ENCODE measurements at places on chromosomes 11 and 22.

- no peak for DNase-seq
These were observed 33.9 kb downstream of the PRDM11 start for GRCh38 chr11:45180179-45180847.

DNA sequence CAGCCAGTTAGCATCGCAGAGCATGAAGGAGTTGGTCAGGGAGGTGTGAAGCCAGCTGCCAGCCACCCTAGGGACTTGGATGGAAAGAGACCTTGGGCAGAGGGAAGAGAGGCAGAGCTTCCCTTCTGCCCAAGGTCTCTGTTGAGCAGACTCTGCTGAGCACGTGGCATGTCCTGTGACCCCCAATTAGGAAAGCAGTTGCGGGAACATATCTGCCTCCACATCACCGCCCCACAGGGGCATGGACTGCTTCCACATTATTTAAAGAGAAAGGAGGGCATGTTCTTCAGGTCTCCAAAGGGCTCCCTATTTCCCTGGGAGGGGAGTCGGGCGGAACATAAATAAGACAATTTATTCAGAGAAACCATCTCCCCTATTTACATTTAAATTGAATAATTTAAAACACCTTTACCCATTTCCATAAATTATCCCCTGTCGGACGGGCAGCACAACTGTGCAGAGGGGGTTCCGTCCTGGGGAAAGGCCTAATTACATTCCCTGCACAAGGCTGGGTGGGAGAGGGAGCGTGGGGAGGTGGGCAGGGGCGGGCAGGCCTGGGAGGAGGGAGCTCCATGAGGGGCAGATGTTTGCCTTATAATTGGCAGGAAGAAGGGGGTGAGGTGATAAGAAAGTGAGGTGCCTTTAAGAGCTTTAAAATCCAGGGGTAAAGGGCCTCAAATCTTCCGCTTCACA lies 88.8 kb upstream of the THY1 start:
- no peak for DNase-seq

- DNase-seq = no peak
These were observed 2084.3 kb downstream of the LRRC4C start for GRCh38 chr11:39374963-39375698.

GRCh38 chr11:8732324-8732670 lies 49.7 kb downstream of the RPL27A start:
- no peak for DNase-seq

DNA sequence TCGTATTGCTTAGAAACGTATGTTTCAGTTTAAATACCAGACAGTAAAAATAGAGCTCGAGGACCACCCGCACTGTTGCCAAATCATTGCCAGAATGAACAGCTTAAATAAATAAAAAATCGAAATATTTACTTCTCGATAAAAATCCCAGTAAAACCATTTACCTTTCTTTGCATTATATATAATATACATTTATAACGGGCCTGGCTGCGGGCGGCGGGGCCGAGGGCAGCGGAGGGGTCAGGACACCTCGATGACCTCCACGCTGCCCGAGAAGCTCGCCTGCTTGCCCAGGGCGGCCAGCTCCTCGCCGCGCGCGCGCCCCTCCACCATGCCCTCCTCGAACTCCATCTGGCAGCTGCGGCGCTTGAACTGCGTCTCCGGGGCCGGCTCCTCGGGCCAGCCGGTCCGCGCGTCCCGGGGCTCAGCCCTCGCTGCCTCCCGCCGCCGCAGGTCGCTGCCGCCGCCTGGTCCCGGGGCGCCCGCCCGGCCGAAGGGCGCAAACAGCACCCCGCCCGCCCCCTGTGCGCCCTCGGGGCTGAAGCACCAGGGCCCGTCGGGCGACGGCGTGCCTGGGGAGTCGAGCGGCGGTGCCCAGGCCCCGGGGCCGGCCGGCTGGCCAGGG lies 15.7 kb downstream of the DUSP8 start:
- DNase-seq = no peak

GRCh38 chr11:44446996-44447771 lies 118.3 kb upstream of the CD82 start:
- DNase-seq = no peak

GRCh38 chr11:7555052-7555699 lies 41.4 kb downstream of the PPFIBP2 start:
- DNase-seq = no peak

- DNase-seq = no peak
These were observed 18.7 kb downstream of the CRELD2 start for GRCh38 chr22:49936973-49937757.

GRCh38 chr11:65305501-65306268 lies 9.0 kb upstream of the CDC42EP2 start:
- no peak for DNase-seq

DNA sequence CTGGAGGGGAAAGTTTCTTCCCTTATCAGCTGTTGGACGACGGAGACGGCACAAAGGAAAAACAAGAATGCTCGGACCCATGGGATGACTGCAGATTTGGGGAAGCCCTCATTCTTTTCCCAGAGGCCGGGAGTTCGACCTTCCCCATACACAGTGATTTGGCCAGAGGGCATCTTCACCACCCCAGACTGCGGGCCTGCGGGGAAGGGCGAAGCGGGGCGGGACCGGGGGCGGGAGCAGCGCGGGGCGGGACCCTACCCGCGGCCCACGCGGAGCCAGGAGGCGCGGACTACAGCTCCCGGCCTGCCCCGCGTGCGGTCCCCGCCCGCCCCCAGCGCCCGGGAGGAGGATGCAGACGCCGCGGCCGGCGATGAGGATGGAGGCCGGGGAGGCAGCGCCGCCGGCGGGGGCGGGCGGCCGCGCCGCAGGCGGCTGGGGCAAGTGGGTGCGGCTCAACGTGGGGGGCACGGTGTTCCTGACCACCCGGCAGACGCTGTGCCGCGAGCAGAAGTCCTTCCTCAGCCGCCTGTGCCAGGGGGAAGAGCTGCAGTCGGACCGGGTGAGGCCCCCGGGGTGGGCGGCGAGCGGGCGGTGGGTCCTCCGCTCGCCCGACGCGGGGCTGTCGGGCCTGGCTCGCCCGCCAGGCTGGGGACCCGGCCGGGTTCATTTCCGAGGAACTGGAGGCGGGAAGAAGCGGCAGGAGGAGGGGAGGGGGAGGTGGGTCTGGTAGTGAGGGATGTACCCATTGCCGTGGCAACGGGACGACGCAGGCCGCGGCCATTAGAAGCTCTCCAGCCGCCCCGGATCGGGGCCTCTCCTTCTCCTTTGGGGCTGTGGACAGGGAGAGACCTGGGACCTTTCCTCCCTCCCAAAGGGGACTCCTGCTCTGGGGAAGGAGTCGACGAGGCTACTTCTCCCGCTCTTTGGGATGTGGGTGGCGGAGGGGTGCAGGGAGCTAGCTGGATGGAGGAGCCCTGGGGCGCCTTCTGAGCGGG lies at the start of gene KCTD17:
TSS of gene KCTD17 (plus strand) at position 352 of the 995 bp plus-strand sequence. CDS start at position 371, 19 bp downstream.
- DNase-seq = peak; percentile 43

DNA sequence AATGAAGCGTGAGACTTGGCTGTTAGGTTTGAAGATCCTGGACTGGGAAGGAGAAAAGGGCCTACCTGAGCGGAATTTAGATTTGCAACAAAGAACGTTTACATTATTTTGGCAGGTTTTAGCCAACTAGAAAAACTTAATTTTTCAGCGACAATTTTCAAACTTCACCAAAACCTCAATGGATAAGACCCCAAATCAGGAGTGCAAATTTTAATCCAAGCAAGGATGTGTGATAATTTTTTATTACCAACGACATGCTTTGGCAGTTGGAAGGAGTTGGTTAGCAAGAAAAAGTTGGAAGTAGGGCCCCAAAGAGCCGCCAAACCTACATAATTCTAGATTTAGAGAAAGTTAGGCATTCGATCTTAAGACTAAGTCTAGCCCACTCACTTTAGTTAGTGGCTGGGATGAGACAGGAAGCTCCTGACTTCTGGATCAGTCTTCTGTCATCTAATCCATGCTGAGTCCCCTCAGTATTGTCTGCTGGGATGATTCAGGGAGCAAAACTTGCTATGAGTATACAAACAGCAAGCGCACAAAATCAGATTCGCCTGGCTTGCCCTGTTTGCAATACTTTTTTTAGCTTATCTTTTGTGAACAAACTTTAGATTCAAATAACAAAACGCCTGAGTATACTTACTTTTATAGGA lies 787 bp upstream of the RDX start:
- no peak for DNase-seq

- DNase-seq = no peak
These were observed 69.1 kb downstream of the MICAL2 start for GRCh38 chr11:12179531-12179930.

- no peak for DNase-seq
These were observed 21.0 kb downstream of the WEE1 start for GRCh38 chr11:9594267-9595046.

DNA sequence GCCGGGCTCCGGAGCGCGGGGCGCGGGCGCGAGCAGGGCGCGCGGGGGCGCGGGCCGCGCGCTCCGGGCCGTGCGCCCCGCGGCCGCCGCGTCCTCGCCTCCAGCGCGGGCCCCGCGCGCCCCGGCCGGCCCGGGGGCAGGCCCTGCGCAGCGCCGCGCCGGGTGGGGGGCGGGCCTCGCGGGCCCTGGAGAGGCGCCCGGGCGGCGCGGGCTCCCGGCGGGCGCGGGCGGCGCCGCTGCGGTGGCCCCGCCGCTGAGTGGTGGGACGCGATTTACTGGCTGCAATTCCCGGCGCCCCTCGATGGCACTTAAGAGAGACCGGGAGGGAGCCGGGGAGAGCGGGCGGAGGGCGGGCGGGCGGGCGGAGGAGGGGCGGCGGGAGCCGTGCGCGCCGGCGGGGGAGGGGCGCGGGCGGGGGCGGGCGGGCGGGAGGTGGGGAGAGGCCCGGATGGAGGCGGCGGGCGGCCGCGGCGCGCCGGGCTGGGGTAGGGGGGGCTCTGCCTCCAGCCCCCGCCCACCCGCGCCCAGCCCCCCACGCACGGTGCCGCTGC lies 73.2 kb upstream of the TCF20 start:
- DNase-seq = no peak

GRCh38 chr11:2015025-2015424 lies 17.4 kb upstream of the H19 start:
- no peak for DNase-seq

GRCh38 chr11:67344264-67344663 lies 9.1 kb downstream of the POLD4 start:
- no peak for DNase-seq

DNA sequence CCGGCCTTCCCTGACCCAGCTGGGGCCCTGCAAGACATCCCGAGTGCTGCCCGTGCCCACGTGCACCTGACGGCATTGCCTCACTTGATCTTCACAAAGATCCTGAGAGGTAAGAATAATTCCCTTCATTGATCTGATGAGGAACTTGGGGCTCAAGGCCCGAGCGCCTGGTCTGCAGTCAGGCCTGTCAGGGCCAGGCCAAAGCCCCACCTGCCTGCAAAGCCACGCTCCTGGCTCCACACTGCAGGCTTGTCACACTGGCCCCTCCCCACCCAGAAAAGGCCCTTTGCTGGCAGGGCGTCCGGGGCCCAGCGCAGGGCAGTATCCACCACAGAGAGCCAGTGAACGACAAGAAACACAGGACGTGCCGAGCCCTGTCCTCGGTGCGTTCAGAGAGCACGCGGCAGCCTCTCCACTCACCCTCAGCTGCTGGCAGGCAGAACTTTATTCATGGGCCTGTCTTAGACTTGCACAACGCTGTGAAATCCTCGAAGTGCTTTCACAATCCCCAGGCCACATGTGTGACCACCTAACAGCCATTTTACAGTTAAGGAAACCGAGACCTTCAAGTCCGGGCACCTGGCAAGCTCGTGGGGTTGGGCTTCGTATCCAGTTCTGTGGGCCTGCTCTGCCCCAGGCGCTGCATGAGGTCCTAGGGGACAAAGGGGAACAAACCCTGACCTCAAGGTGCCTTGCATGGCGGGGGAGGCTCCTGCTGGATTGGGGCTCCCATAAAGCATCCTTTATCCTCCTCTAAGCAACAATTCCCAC lies 14.8 kb downstream of the KIAA0930 start:
- DNase-seq = no peak

GRCh38 chr11:107561688-107562087 lies 3.8 kb downstream of the ALKBH8 start:
- no peak for DNase-seq

GRCh38 chr22:30212363-30212995 lies 34.1 kb downstream of the LIF start:
- DNase-seq = no peak

DNA sequence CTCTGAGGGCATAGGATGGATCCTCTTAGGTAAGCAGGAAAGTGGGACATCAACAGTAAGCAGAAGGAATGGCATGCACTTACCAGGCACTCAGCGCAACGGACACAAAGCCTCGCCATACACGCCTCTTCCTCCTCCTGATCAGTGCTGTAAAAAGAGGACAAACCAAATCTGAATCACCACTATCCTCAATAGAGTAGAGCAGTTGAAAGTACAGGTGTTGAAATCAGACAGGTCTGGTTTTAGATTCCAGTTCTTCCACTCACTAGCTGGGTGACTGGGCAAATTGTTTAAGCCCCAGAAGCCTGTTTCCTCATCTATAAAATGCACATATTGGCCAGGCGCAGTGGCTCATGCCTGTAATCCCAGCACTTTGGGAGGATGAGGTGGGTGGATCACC lies 8.6 kb upstream of the JAML start:
- no peak for DNase-seq

DNA sequence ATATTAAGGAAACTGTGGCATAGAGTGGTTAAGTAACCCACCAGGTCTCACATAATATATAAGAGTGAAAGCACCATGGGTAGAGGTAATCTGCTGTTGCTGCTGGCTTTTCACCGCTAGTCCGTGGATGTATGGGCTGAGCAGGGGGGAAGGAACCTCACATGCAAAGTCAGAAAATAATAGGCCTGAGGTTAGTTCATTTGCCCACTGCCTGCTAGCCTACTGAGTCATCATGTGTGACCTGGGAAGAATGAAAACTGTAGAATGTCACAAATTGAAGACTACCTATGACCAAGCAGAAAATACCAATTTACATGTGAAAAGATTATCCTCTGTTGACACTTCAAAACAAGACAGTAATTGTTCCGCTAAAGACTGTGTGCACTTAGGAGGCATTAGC lies 560.1 kb upstream of the FAT3 start:
- no peak for DNase-seq

DNA sequence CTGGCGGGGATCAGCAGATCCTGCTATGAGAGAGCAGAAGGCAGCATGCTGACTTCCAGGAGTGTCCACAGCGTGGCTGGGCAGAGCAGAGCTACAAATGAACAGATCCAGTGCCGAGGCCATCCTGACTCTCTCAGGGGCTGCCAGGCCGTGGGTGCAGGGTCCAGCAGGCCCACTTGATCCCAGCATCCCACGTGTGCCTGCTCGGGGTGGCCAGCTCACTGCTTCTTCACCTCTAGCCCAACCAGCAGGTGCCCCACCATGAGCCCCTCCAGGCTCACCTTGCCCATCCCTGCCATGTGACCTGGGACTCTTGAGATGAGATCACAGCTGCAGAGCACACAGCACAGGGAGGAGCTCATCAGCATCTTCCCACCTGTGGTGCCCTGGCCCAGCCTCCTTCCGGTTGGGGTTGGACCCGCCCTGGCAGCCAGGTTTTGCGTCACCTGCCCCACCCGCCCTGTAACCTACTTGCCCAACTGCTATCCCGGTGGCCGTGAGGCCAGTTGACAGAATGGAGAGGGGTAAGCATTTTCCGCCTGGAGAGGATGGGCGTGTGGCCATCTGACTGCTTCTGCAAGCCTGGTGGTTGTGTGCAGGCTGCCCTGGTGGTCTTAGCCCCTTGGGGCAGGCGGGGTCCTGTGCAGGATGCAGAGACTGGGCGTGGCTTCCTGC lies 11.0 kb downstream of the TANGO2 start:
- DNase-seq = no peak
